ENCODE measurements at places on chromosomes 7 and 10.

DNA sequence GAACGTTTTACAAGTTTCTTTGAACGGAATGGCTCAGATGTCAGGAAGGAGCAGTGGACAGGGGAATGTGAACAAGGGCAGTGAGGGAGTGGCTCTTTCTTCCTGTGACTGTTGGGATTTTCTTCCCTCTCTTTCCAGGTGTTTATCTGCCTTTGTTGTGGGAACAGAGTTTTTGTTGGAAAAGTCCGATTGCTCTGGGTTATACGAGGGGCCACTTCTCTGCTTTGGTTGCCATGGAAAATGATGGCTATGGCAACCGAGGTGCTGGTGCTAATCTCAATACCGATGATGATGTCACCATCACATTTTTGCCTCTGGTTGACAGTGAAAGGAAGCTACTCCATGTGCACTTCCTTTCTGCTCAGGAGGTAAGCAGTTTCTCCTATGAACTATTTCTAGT lies 41.4 kb downstream of the ZRANB1 start:
- no peak for DNase-seq

DNA sequence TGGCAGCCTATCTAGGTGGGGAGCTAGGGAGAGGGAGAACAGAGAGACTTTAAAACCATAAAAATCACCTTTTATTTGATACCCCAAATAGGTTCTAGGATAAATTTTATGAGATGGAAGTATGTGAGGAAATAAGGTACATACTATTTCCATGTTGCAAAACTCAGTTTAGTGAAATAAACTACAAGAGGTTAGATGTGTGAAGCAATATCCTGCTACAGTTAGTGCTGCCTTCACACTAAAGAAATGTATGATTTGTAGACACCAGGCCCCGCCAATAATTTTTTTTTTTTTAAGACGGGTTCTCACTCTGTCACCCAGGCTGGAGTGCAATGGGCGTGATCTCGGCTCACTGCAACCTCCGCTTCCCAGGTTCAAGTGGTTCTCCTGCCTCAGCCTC lies 34.4 kb upstream of the RSBN1L start:
- DNase-seq: no peak

DNA sequence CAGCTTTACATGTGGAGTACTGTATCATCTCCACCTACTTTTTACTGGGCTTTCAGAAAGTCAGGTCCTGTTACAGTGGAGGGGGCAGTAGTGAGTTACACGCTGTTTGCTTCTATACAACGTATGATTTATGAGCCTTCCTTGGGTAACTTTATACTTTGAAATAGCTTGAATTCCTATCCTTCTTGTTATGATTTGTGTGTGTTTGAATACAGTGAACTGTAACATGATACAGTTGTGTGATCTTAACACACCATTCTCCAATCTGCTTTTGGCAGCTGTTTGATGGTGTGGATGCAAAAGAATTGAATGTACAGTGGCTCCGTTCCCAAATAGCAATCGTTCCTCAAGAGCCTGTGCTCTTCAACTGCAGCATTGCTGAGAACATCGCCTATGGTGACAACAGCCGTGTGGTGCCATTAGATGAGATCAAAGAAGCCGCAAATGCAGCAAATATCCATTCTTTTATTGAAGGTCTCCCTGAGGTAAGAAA lies 41.7 kb downstream of the SP8 start:
- DNase-seq: no peak

DNA sequence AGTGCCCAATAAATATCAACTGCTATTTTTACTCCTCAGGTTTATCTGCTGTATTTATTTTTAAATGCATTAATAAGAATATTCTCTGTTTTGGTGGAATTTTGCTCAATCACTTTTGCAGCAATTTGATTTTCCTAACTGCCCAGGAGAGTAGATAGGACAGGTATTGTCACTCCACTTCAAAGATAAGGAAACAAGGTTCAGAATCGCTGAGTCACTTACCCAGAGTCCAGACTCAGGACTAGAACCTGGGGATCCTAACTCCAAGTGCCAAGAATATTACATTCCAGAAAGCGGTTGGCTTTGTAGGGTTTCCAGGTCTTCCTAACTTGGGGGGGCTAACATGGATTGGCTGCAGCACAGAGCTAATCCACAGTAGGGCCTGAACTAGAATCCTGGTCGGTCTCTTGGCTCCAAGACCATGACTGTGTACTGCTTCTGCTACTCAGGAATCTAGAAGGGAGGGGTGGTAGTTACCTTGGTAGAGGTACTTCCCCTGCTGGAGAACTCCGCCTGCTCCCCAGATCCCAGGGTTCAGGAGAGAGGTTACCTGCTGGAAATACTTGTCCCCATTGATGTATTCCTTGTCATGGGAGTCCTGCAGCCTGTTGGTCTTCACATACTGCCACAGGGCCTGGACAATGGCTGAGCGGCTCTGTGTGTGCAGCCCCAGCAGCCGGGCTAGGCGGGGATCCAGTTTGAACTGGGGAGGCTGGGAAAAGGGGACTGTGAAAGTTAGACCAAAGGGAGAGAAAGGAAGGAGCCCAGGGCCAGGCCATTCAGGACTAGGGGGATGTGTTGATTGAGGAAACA lies 7.3 kb downstream of the SMARCD3 start:
- DNase-seq: no peak

GRCh38 chr7:93008833-93009232 lies 108.9 kb downstream of the SAMD9 start:
- DNase-seq: no peak

GRCh38 chr10:44004913-44005787 lies 356.5 kb upstream of the ZNF32 start:
- DNase-seq: no peak

DNA sequence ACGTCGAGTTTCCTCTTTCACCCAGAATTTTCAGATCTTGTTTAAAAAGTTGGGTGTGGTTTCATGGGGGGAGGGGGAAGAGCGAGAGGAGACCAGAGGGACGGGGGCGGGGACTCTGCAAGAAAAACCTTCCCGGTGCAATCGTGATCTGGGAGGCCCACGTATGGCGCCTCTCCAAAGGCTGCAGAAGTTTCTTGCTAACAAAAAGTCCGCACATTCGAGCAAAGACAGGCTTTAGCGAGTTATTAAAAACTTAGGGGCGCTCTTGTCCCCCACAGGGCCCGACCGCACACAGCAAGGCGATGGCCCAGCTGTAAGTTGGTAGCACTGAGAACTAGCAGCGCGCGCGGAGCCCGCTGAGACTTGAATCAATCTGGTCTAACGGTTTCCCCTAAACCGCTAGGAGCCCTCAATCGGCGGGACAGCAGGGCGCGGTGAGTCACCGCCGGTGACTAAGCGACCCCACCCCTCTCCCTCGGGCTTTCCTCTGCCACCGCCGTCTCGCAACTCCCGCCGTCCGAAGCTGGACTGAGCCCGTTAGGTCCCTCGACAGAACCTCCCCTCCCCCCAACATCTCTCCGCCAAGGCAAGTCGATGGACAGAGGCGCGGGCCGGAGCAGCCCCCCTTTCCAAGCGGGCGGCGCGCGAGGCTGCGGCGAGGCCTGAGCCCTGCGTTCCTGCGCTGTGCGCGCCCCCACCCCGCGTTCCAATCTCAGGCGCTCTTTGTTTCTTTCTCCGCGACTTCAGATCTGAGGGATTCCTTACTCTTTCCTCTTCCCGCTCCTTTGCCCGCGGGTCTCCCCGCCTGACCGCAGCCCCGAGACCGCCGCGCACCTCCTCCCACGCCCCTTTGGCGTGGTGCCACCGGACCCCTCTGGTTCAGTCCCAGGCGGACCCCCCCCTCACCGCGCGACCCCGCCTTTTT lies at the start of gene VIM:
VIM (plus strand) TSS at position 151 of the 925 bp plus-strand sequence. CDS start 1,182 bp downstream, outside the sequence.
- DNase-seq: peak; percentile 96

GRCh38 chr7:131007439-131008330 lies 273.7 kb upstream of the KLF14 start:
- peak; percentile 81 for DNase-seq

- DNase-seq: peak; percentile 56
These were observed 64.4 kb upstream of the CARD11 start for GRCh38 chr7:3107889-3108570.

DNA sequence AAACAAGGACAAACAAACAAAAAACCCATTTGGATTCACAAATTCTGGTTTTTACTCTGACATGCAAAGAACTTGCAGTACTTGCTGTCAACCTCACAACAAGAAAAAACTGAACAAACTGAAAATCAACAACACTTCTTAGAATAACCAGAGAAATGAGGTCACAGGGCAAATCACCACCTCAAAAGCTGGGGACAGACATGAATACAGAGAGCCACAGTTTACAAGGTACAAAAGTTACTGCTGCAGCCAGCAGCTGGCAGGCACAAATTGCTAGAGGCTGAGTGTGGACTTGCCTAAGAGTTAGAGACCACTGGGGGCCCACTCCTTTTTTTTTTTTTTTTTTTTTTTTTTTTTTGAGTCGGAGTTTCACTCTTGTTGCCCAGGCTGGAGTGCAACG lies 15.0 kb upstream of the RNF32 start:
- DNase-seq: peak; percentile 73

DNA sequence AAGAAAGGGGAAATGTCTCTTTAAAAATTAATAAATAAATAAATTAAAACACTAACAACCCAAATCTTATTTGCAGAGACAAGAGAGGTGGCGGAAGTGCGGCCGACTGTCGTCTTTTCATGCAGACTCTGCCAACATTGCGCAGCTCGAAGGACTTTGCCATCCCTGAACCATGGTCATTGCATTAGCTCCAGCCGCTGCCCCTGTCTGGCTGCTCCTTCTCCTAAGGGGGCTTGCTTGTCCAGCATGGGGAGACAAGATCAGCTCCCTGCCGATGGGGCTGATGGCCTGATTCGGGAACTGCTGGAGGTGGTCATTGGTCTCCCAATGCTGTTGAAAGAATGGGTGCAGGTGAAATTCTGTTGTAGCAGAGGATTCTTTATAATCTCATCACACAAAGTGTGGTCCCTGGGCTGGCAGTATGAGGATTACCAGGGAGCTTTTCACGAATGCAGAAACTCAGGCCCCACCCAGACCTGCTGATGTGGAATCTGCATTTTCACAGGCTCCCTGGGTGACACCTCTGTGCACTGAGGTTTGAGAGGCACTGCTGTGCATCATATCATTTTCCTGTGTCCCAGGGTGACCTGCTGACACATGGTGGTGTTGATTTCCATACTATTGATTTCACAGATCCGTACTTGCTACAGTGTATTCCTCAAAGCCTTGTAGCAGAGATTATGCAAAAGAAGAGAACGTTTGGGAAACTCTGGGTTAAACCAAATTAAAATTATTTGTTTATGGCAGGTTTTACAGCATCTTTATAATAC lies 172.4 kb upstream of the ZMIZ1 start:
- no peak for DNase-seq

Data from activated CD8-positive, alpha-beta memory T cell treated with anti-CD3 and anti-CD28 coated beads, Interleukin-2, amount 10 ng/mL, durations not matched to agents 7 days and 5 days (primary cell).